ENCODE measurements at places on chromosomes 12 and 14.
A peak's percentile ranks its signal among the peaks of the same experiment; 100 is the strongest.

- DNase-seq, result no peak
Observed at GRCh38 chr12:67471810-67472209, 176.7 kb upstream of the DYRK2 start.

DNA sequence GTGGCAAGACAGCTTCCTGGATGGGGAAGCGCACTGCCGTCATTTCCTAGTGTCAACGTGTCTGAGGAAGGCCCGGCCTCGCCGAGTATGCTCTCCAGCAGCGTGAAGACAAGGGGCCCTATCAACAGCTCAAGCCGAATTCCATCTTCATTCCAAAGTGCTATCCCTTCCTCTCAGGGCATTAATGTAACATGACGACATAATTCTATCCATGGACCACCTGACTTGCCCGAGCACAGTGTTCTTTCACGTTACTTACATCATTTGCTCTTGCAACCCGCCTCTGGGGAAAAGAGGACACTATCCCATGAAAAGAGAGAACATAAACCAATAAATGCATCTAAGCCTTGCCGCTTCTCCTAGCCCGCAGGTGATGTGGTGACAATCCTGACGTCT, 22.9 kb downstream of the CCDC92 start:
- DNase-seq, result no peak

DNA sequence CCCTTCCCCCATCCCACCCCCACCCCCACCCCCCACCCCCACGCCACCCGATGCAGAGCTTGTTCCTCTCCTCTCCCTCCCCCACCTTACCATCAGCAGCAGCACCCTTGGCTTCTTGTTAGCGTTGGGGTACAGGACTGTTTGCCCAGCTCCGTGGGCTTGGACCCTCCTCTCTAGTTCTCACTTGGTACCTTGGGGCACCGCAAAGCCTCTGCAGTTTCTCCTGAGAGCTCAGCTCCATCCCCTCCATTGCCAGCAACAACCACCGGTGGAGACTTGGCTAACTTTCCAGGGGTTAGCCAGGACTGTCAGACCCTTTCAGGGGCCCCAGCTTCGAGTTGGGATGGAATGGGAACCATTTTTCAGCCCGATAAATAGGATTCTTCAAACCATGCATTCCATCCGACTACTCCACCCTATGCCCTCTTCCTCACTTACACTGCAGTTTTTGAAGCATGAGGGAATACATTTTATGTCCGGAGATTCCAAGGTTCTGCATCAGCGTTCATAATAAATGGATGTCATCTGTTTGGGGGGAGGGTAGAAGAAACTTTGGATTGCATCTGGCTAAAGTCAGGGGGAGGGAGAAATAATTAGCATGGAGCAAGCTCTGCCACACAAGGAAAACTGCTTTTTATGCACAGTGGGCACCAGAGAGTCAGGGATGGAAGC, 1.1 kb downstream of the SCN8A start:
- peak; percentile 94 for DNase-seq

GRCh38 chr12:27383429-27384260, 51.0 kb downstream of the BMAL2 start:
- peak; percentile 85 for DNase-seq

DNA sequence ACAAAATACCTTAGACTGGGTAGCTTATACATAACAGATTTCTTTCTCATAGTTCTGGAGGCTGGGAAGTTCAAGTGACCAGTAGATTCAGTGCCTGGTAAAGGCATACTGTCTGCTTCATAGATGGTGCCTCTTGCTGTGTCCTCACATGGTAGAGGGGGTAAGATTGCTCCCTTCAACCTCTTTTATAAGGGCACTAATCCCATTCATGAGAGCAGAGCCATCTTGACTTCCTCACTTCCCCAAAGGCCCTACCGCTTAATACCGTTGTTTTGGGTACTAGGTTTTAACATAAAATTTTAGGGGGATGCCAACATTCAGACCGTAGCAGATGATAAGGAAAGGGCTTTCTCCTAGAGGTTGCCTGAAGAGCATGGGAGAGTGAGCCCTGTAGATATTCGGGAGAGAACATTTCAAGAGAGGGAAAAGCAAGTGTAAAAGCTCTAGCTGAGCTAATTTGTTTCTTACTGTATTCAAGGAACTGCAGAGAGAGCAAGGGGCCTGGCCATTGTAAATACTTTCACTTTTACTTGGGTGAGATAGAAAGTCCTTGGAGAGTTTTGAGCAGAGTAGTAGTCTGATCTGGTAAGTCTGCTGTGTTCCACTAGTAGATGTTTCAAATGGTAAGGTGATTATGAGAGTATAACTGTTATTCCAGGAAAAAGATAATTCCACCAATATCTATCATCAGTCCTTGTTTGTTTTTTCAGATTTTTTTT, 27.3 kb downstream of the FRS2 start:
- DNase-seq, result no peak

DNA sequence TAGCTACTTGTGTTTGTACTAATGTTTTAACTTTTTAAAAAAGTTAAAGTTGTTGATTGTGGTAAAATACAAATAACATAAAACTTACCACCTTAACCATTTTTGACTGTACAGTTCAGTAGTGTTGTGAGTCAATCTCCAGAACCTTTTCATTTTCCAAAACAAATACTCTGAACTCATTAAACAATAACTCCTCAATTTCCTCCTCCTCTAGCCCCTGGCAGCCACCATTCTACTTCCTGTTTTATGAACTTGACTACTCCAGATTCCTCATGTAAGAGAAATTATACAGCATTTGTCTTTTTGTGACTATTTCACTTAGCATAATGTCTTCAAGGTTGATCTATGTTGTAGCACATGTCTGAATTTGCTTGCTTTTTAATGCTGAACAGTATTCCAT, 299.1 kb upstream of the AMIGO2 start:
- peak; percentile 9 for DNase-seq

DNA sequence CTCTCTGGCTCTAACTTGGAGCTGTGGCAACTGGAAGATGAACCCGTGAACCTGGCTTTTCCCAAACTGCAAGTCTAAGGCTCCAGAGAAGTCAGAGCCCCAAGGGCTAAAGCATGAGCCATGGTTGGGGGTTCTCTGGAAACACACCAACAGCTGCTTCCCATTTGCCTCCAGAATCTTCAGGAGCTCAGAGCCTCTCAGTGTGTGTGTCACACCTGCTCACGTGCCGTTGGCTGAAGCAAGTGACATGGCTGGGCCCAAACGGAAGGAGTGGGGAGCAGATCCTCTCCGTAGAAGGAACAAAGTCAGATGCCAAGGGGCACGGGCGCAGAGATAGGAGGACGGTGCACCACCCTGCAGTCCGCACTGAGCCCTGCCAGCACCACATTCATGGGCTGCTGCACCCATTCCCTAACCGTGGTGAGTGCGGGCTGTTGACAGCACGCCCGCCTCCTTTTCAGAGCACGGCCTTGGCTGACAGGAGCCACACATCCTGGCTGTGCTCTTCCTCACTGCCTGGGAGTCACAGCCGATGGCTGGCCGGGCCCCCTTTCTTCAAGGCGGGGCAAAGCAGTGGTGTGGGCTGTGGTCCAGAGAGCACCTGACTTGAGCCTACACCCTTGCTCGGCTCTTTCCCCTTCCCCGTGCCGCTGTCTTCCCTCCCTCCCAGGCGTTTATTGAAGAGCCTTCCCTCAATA, 16.6 kb upstream of the TRAF3 start:
- no peak for DNase-seq

- no peak for DNase-seq
Observed at GRCh38 chr12:21776175-21776574, 1.7 kb upstream of the KCNJ8 start.

GRCh38 chr12:30630076-30630978, 65.3 kb downstream of the IPO8 start:
- DNase-seq, result no peak

GRCh38 chr12:13463189-13463588, 266.7 kb downstream of the EMP1 start:
- DNase-seq, result no peak

GRCh38 chr14:38145142-38145541, 62.6 kb upstream of the SSTR1 start:
- DNase-seq, result no peak

- DNase-seq, result no peak
Observed at GRCh38 chr12:70178038-70178437, 65.2 kb upstream of the CNOT2 start.

DNA sequence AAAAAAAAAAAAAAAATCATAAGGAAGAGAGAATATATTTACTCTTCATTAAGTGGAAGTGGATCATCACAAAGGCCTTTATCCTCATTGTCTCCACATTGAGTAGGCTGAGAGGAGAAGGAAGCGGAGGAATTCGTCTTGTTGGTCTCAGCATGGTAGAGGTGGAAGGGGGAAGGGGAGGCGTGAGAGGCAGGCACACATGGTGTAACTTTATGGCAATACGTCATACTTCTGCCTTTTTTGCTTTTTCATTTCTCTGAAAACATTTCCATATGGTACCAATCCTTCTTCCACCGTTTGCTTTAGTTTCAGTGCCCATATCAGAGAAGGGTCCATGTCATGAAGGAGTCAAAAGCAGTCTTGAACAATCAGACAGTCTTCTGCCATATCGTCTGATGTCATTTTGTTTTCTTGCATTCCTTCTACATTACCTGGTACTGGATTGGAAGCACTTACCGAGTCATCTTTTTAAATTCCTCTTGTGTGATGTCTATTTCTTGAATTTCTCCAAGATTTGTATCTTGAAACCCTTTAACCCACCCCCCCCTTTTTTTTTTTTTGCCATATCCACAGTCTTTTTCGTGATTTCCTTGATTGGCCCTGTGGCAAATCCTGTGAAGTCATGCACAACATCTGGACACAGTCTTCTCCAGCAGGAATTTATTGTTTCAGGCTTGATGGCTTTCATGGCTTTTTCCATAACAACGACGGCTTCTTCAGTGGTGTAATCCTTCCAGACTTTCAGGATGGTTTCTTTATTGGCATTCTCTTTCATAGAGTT, 8.9 kb downstream of the FUT8 start:
- DNase-seq, result peak; percentile 91

GRCh38 chr12:47802312-47802711, 17.4 kb downstream of the HDAC7 start:
- no peak for DNase-seq

DNA sequence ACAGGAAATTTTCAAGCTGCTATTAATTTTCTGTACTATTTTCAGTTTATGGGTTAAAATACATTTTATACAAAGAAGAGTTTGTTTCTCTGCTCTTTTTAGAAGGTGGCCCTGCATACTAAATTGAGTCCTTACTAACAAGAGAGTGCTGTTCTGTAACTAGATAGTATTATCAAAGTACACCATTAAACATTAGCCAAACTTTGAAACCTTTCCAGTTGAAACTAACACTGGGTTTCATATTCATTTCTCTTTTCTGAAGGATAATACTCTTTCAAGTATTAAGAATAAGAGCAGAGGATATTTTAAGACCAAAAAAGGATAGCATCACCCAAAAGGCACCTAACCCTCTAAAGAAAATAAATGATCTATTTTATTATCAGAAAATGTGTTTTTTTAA, 47.2 kb downstream of the PEBP1 start:
- no peak for DNase-seq

DNA sequence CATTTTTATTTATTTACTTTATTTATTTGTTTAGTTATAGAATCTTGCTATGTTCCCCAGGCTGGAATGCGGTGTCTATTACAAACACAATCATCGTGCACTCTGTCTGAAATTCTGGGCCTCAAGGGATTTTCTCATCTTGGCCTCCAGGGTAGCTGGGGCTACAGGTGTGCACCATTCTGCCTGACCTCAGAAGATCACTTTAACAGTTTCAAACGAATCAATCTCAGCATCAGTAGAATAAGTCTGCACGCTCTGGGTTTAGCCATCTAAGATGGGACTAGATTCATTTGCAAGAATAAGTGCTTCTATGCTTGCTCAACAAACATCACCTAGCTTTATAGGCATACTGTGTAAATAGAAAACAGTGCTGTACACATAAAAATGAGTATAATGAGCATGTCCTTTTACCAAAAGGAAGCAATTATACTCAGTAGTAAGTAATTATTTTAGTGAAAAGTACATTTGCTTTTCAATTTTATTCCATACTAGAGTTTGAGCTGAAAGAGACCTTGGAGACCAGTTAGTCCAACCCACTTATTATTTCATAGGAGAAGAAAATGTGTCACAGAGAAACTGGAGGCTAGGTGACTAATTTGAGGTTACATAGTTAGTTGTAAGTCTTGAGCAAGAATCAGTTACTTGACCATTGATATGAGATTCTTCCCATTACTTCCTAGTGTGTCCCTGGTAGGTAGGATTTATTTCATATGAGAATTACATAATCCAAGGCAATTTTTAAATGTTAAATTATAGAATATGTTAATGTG, 456.5 kb upstream of the LMO3 start:
- DNase-seq, result no peak

DNA sequence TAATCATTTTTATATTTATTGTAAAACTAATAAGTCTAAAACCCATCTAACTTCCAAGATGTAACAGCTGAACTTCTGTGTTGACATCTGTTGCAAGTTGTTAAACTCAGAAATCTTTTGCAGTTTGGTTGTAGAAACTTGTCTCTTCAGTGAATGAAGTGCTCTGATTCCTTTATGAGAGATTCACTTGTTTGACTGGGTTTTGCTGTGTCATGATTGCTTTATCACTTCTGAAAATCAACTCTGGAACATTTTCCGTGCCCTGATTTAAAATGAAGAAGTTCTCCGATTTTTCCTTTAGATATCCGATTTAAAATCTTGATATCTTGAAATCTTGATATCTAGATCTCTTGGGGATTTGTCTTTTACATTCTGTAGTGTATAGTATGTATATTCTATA, 65.1 kb downstream of the DIP2B start:
- no peak for DNase-seq

DNA sequence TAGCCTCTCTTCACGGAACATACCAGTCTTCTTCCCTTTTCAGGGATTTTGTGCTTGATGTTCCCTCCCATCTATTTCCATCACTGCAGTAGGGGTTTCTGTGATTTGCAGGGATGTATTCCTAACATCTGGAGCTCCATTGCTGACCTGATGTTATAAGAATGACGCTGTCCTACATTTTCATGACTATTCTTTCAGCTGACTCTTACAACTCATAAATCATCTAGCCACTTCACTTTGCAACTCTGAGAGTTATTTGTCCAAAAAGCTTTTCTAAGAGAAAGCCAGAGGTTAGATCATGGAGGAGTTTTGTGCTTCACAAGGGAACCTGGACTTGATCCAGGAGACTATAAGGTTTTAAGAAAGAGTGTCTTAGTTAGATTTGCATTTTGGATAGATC, 116.6 kb upstream of the FAR2 start:
- DNase-seq, result peak; percentile 41

- DNase-seq, result no peak
Observed at GRCh38 chr12:14290951-14291350, 74.5 kb upstream of the ATF7IP start.

DNA sequence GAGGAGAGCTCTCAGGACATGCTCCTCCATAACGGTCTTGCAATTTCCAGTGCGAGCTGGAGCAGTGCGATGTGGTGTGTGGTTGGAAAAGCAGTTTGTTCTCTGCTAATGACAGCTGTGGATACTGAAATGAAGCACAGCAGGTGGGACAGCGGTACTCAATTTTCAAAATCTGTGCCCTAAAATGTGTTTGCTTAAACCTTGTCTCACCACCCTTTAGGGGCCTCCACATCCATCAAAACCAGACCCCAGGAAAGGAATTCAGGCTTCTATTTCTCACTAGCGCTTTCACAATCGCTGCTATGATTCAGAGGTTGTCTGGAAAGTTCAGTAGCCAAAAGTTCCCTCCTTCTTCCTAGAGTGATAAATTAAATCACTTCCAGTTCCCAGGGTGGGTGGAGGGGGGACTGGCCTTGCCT, 440.8 kb downstream of the EGLN3 start:
- DNase-seq, result peak; percentile 82

Data from fibroblast of skin of right biceps (primary cell).